CD4-positive, alpha-beta T cell treated with Interleukin-6 at 100 ng/mL for 8 hours (primary cell): ENCODE measurements at places on chromosomes 11 and 22.

DNA sequence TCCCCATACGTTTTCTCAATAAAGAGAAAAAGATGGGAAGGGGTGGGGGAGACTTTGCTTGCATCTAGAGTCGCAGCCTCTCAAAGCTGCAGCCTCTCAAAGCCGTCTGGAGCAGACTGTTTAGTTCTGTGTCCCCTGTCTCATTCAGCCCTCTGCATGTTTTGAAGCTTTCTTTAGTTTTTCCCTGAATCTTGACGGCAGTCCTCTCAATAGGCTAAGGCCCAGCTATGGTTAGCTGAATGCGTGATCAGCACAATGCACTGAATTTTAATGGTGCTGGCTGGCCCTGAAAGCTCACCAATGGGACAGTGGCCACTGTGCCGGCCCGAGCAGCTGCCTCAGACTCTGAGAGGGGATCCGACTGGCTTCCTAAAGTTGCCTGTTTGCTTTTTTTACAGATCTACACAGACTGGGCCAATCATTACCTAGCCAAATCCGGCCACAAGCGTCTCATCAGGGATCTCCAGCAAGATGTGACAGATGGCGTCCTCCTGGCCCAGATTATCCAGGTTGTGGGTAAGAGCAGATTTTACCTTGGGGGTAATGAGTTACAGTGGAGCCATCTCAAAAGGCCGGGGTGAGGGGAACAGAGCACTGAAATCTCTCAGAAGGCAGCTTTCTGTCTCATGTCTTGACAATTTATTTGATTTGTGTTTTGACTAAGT lies 119.6 kb downstream of the NAV2 start:
- no peak for DNase-seq

- no peak for DNase-seq
Measured at GRCh38 chr11:8927233-8927632, 5.5 kb downstream of the C11orf16 start.

- no peak for DNase-seq
Measured at GRCh38 chr11:130787973-130788570, 128.2 kb downstream of the SNX19 start.

DNA sequence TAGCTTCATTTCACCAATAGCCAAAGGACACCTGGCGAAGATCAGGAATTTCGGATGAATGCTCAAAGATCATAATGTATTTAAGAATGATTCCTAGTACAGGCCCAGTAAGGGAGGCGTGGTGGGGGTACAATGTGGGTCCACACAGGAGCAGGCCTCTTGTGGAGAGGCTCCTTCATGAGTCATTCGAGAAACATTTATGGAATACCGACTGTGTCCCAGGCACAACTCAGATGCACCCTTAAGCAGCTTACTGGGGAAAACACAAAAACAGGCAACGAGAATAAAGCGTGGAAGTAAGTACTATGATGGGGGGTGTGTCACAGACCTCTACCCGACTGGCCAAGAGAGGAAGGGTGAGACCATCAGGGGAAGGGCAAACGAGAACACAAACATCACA lies 44.5 kb downstream of the SMCO4 start:
- no peak for DNase-seq

GRCh38 chr11:33802194-33802950 lies 28.1 kb upstream of the FBXO3 start:
- no peak for DNase-seq
